8988T (cell line): ENCODE measurements at places on chromosomes 3 and 15.
A peak's percentile ranks its signal among the peaks of the same experiment; 100 is the strongest.

- DNase-seq, result no peak
These were observed 414.2 kb downstream of the CNTN4 start for GRCh38 chr3:2512881-2513280.

DNA sequence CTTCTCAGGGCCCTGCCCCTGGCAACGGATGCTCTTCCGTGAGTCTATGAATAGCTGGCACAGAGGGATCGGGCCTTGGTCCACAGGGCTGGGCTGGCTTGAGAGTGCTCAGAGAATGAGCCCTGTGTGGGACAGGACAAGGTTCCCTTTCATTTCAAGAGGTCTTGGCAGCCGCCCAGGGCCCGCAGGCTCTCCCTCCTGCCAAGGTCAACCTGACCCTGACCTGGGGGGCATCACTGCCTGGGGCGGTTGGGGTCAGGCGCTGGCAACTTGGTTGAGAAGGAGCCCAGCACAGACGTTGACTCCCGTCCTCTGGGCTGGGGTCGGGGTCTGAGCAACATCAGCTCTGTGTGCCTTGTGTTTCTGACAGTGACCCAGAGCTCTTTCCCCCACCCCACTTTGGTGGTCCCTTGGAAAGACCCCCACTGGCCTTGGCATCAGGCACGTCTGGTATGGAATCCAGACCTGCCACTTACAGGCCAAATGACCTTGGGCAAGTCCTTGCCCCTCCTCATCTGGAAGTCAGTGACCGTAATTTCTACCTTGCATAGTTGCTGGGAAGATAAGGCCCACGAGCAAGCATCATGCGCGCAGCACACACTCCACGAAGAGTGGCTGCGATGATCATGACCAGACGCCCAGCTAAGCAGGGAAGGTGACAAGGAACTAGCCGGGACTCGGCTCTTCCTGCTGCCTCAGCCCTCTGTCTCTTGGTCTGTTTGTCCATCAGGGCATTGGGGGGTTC is 36.4 kb downstream of the EPHB3 start:
- no peak for DNase-seq

GRCh38 chr3:58580826-58581327 is 3.7 kb upstream of the FAM107A start:
- DNase-seq, result no peak

- no peak for DNase-seq
These were observed 28.1 kb downstream of the CCNL1 start for GRCh38 chr3:157131861-157132260.

- no peak for DNase-seq
These were observed 400.2 kb downstream of the GABRB3 start for GRCh38 chr15:26372706-26373105.

- no peak for DNase-seq
These were observed 107.7 kb upstream of the CADPS start for GRCh38 chr3:62982795-62983455.

GRCh38 chr3:66320390-66320789 is 99.6 kb downstream of the SLC25A26 start:
- no peak for DNase-seq

DNA sequence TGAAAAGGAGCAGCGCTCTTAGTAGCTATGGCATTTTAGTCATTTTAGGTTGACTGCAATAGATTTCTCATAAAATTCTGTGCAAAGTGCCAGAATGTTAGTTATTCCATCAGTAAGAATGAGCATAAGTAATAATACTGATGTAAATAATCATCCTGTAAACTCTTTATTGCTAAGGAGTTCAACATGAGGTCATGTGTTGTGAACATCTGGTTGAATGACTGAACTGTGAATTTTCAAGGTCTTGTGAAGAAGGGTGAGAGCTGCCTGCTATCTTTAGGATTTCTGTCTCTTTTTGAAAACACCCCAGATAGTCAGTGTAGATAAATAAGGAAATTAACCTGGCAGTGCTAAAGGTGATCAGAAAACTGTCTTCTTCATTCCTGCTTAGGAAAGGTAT is 333.4 kb upstream of the TBC1D5 start:
- DNase-seq, result no peak

GRCh38 chr3:174488527-174488926 is 370.6 kb upstream of the NAALADL2 start:
- no peak for DNase-seq

GRCh38 chr3:127750226-127751031 is 71.9 kb downstream of the MGLL start:
- DNase-seq, result no peak

GRCh38 chr15:85000189-85000864 is 18.7 kb downstream of the PDE8A start:
- DNase-seq, result no peak

- no peak for DNase-seq
These were observed 86.8 kb downstream of the CHRNA7 start for GRCh38 chr15:32117122-32117521.

- DNase-seq, result no peak
These were observed 25.6 kb downstream of the KCNH8 start for GRCh38 chr3:19173945-19174344.

DNA sequence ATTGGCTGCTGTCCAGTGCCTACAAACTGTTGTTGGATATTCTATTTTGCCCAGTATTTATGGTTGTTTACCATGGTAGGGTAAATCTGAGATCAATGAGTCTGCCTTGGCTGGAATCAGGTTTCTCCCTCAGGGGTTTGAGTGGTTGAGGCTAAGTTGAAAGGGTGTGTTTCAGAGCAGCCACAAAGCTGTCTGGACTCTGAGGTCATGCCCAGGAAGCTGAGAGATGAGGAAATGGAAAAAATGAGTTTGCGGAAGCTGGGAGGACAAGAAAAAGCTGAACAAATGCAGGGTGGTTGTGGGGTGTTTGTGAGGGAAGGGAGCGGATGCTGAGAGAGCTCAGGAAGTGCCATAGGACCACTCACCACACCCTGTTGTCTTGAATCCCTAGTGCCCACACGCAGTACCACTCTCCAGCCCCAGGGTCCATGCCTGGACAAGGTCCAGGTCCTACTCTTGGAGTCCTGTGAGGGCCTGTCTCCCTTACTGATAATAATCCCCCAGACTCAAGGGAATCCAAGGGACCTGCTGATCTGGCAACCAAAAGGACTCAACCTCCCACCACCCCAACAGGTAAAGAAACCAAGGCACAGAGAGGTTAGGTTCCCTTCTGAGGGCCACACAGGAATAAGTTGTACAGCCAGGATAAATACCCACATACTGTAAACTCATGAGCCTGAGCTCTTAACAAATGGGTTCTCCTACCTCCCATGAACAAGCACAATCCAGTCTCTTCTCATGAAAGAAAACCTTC is 81.6 kb downstream of the PPCDC start:
- DNase-seq, result no peak

DNA sequence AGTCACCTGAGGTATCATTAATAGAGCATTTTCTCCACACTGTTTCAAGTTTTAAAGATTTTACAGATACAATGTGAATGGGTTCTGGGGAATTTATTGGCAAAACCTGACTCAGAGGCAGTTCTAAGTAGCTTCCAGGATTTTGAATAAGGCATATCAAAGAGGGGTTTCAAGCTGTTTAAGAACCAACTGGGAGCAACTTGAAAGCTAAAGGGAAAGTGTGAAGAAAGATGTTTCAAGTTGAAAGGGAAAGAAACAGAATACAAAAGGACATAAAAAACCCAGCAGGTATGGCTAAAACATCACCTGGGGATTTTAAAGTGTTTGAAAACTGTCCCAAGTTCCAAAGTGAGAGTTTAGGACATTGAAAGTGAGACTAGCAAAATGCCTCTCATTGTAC is 17.8 kb upstream of the SERPINI2 start:
- no peak for DNase-seq

DNA sequence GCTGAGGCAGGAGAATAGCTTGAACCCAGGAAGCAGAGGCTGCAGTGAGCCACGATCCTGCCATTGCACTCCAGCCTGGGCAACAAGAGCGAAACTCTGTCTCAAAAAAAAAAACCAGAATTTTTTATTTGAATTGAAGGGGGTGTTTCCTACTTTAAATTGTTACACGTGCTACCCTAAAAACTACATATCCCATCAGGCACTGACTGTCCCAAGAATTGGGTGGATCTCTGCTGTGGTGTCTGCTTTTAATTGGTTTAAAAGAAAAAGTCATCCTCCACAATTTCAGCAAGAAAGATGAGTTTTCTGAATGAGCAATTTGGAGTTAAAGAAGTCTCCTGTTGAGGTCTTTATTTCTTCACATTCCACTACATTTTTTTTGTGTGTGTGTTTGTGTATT is 2.1 kb downstream of the PDIA3 start:
- no peak for DNase-seq

DNA sequence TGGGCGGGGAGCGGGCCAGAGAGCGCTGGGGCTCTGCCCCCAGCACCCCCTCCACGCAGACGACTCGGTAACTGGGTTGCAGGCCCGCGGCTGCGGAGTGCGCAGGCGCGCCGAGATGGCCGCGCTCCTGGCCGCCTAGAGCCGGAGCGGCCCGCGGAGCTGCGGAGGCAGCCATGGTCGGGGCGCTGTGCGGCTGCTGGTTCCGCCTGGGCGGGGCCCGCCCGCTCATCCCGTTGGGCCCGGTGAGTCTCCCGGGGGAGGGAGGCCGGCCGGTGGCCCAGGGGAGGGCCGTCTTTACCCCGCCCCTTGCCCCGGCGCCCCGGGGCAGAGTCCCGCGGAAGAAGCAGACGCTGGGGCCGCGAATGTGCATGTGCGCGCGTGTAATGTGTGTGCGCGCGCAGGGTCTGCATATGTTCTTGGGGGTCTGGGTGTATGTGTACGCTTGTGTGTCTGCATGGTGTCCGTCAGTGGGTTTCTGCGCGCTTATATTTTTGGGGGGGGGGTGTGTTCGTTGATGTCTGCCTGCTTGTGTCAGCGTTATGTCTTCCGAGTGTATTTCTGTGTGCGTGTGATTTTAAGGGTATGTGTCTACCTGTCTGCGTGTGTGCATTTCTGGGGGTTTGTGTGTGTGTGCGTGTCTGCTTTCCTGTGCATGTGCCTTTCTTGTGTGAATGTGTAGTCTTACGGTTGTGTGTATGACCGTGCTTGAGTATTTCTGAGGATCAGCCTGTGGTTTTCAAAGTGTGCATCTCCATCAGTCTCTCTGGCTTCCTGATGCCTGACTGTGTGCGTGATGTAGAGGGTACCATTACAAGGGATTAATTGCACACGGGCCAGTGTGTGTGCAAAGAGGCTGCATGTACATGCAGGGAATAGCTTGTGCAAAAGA is at the start of gene ABHD14A:
ABHD14A (plus strand) TSS at position 102 of the 889 bp plus-strand sequence; CDS start at position 174, 72 bp downstream.
- peak; percentile 92 for DNase-seq

- no peak for DNase-seq
These were observed 30.0 kb downstream of the AP3B2 start for GRCh38 chr15:82679626-82680199.

- no peak for DNase-seq
These were observed 36.2 kb downstream of the ZPLD1 start for GRCh38 chr3:102471001-102471400.

- DNase-seq, result no peak
These were observed 51.0 kb downstream of the DPPA2 start for GRCh38 chr3:109265295-109265694.

GRCh38 chr15:84595660-84596059 is 5.1 kb upstream of the ZSCAN2 start:
- no peak for DNase-seq

GRCh38 chr15:89131731-89132130 is 43.5 kb downstream of the ABHD2 start:
- no peak for DNase-seq

DNA sequence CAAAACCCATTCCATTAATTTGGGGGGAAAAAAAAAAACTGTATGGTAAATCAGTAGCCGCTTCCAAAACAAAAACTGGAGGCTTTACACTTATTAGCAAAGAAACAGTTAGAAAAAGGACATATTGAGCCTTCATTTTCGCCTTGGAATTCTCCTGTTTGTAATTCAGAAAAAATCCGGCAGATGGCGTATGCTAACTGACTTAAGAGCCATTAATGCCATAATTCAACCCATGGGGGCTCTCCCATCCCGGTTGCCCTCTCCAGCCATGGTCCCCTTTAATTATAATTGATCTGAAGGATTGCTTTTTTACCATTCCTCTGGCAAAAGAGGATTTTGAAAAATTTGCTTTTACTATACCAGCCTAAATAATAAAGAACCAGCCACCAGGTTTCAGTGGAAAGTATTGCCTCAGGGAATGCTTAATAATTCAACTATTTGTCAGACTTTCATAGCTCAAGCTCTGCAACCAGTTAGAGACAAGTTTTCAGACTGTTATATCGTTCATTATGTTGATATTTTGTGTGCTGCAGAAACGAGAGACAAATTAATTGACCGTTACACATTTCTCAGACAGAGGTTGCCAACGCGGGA is 9.4 kb upstream of the RPL24 start:
- no peak for DNase-seq

GRCh38 chr3:26437678-26438077 is 184.9 kb upstream of the LRRC3B start:
- no peak for DNase-seq

GRCh38 chr3:64063983-64064438 is 40.7 kb upstream of the PSMD6 start:
- no peak for DNase-seq

- no peak for DNase-seq
These were observed 124.8 kb upstream of the PTX3 start for GRCh38 chr3:157311633-157312375.

GRCh38 chr3:137121704-137122314 is 164.0 kb downstream of the IL20RB start:
- DNase-seq, result no peak

DNA sequence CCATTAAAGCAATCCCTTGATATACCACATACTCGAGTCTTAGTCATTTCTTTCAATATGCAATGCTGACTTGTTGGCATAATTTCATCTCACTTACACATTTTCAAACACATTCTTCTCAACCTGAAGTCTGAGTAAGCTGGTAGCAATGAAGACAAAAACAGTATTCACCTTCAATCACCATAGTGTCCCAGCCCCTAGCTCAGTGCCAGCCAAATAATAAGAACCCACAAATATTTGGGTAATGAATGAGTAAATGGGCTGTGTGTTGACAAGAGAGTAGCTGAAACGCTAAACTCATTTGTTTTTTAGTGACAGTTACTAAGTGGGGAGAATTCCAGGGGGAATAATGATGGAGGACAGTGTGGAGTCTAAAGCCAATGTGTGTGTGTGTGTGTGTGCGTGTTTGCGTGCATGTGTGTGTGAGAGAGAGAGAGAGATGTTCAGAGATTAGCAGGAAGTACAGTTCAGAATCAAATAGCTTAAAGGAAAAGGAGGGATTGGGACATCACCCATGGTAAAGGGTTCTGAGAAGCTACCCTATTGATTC is 165.7 kb downstream of the GAP43 start:
- DNase-seq, result no peak

DNA sequence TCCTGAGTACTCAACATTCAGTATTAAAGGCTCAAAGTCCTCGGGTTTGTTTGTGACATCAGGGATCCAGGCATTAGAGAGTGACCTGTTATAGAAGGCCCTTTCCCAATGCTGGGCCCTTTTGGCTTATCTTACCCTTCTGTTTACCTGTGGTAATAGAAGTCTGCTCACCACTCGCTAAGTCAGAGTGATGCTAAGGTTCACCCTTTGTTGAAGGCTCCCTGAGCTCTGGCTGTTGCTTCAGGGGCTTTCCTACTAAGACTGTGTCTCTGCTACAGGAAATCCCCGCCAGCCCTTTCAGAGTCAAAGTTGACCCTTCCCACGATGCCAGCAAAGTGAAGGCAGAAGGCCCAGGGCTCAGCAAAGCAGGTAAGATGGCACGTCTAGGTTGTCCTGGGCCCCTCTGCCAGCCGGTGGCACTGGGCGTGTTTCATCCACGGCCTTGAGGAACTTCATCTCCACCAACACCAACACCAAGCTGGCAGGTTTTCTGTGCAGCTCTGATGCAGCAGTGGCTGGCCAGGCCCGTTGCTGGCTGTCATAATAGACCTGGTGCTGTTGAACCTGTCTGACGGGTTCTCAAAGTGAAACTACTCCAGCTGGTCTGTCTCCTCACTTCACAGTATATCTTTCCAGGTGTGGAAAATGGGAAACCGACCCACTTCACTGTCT is 99.1 kb downstream of the DNASE1L3 start:
- no peak for DNase-seq
